Retina (tissue), 1 donor: ENCODE measurements at places on chromosomes 16 and 17.

DNA sequence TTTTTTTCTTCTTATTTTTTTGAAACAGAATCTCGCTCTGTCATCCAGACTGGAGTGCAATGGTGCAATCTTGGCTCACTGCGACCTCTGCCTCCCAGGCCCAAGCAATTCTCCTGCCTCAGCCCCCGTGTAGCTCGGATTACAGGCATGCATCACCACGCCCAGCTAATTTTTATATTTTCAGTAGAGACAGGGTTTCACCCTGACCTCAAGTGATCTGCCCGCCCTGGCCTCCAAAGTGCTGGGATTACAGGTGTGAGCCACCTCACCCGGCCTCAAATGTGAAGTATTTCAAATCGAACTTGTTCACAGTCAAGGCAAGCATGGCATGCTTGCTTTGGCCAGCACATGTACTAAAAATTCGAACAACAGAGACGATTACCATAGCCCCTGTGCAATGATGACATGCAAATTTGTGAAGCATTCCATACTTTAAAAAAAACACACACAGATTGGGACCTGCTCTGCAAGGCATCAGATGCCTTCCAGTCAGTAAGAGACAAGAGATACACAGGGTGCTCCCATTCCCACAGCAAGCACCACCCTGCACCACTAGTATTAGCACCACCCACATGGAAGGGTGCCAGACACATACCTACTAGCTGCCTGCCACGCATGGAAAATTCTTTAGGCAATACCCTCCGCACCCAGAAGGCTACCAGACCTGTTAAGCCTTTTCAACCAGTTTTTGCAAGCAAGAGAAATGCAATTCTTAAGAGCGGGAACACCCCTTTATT, 47.2 kb downstream of the ANKRD11 start:
- peak; percentile 45 for DNase-seq

- no peak for DNase-seq
Measured at GRCh38 chr17:77488531-77489238, 347.9 kb downstream of the SEC14L1 start.

DNA sequence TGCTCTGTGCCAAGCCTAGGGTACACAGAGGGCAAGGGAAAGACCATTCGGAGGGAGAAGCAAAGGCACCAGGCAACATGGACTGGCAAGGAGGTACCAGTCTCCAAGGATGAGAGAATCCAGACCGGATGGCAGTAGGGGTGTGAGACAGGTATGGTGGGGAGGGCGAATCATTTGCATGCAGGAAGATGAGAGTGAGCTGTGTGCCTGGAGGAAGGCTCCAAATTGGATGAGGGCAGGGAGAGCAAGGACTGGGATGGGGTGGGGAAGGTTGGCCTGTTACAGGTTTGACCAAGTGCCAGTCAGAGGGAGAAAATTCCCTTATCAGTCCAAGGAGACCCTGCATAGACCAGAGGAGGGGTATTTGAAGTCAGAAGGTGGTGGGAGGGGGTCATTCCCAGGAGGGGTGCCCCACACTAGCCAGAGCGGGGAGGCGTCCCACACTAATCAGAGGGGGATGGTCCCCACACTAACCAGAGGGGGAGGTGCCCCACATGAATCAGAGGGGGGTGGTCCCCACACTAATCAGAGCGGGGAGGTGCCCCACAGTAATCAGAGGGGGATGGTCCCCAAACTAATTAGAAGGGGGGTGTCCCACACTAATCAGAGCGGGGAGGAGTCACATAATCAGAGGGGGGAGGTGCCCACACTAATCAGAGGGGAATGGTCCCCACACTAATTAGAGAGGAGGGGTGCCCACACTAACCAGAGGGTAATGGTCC, 737 bp downstream of the CANT1 start:
- DNase-seq = no peak

GRCh38 chr16:25716186-25716585, 24.4 kb downstream of the HS3ST4 start:
- DNase-seq = no peak

DNA sequence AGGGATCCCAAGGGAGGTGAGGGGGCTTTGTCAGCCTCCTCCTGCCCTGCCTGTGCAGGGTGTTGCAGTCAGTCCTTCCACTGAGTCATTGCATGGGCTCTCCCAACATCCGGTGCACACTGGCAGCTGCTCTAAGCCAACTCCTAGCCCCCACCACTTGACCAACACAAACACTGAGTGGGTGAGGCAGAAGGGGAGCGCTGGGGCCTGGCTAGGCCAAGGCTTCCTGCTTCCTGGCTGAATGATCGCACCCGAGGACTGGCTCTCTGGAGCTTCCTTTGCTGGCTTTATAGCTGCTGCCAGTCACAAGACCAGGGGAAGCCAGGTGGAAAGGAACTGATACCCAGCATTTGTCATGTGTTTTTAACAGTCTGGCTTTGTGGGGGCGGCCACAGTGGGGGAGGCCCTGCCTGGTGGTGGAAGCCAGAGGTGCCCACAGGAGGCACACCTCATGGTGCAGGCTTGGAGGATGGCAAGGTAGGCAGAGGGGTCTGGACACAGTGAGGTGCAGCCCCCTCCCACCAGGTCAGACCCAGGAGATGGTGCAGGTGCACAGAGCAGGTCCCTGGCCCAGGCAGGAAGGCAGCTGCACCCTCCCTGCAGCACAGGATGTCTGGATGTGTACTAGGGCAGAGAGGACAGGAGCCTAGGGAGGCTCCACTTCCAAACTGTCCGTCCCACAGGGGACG, 6.8 kb downstream of the MPG start:
- no peak for DNase-seq

- DNase-seq = no peak
Measured at GRCh38 chr17:45949755-45950320, 49.2 kb upstream of the STH start.

- DNase-seq = no peak
Measured at GRCh38 chr17:68455901-68456338, 1.4 kb downstream of the WIPI1 start.

DNA sequence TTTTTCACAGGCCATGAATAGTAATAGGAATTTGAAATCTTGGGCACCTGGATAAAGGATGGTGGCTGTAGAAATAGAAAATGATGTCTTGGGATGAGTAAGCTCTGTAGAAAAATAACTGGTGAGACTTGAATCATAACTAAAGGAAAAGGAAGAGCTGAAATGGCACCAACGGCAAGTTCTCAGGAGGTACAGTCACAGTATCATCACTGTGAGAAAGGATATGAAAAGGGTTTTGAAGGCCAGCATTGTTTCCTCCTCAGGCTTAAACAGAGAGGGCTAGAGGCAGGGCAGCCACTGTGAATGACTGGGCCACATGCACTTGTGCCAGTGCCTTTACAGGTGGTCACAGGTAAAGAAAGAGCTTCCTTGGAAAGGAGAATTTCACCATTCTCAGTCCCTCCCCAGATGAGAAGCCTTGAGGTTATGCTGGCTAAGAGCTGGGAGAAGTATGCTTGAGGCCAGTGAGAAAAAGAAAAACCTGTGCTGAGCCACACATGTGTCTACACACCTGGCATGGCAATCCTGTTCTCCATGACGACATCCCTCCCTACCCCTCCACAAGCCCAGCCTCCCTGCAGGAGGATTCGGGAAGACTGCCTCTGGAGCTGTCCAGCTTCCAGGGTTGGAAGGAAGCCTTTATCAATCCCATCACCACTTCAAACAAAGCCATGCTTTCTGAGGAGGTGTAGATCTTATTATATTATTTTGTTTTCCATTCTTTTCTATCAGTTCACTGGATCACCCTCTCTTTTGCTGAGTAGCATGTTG, 3.8 kb upstream of the ANKFN1 start:
- DNase-seq = no peak

DNA sequence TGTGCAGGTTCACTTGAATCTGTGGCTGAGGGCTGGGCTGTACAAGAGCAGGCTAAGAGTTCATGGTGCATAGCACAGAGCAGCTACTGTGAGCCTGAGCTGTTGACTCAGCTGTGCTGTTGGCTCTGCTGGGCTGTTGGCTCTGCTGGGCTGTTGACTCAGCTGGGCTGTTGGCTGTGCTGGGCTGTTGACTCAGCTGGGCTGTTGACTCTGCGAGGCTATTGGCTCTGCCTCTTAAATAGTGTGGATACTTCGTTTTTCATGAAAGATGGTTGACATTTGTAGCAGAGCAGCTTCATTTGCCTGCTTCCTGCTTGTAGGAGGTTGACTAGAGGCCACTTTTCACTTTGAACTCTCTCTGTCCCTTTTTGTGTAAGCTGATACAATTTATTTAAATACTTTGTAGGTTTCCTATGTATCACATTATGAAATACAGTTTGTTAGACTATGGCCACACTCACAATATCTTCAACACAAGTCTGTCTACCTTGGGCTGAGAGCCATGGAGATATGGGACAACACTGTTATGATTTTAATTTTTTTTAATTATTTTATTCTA, 40.3 kb upstream of the CCNF start:
- DNase-seq = no peak

GRCh38 chr16:59993101-59993500, 1259.0 kb upstream of the GOT2 start:
- DNase-seq = no peak

DNA sequence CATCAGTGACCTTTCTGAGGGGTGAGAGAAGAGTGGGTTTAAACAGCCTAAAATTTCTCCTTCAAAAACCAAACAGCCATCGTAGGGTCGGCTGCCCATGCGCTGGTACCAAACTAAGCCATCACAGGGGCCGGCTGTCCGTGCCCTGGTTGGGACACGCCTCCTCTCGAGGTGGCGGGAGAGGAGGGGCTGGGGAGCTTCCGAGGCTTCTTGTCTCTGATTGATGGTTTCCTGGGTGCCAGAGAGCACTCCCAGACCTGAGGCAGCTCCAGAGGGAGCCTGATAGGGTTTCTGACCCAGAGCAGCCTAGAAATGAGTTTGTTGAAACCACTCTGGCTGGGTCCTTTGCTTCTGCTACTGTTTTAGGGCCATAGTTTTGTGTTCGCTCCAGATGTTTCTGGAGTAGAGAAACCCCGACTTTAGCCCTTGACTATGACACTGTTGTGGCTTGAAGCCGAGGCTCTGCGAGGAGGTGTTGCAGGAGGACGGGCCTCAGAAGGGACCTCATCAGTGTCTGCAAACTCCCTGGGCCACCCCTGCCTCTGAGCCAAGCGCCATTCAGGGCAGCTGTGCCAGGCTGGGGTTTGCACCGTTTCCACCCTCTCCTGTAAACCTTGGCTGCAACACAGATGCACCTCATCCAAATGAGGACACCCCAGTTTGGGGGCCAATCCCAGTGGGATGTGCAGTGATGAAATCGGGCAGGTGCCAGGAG, 6.2 kb downstream of the ZNF276 start:
- DNase-seq = no peak

GRCh38 chr17:73720187-73720834, 76.1 kb upstream of the SDK2 start:
- no peak for DNase-seq

- no peak for DNase-seq
Measured at GRCh38 chr16:57959804-57960203, 11.1 kb downstream of the CNGB1 start.

GRCh38 chr16:49010879-49011278, 270.8 kb downstream of the CBLN1 start:
- DNase-seq = no peak

GRCh38 chr16:68994324-68994723, 111.1 kb upstream of the HAS3 start:
- no peak for DNase-seq

GRCh38 chr17:57898487-57899311, 48.9 kb upstream of the MRPS23 start:
- DNase-seq = peak; percentile 89

DNA sequence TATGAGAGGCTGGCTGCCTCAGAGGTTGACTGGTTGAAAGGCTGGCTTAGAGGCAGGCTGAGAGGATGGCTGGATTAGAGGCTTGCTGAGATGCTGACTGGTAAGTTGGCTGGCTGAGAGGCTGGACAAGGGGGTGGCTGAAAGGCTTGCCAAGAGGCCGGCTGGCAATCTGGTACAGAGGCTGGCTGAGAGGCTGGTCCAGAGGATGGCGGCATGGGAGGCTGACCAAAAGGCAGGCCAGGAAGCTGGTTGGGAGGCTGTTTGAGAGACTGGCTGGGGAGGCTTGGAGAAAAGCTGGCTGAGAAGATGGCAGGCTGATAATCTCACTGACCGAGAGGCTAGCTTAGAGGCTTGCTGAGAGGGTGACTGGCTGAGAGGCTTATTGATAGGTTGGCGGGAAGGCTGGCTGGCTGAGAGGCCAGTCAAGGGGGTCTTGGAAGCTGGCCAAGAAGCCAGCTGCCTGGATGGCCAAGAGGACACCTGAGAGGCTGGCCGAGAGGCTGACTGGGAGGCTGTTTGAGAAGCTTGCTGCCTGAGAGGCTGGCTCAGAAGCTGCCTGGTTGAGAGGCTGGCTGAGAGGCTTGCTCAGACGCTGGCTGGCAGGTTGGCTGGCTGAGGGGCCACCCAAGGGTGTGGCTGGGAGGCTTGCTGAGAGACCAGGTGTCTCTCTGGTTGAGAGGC, 34.2 kb upstream of the ACSM2B start:
- DNase-seq = peak; percentile 18

GRCh38 chr17:9465210-9465921, 110.3 kb downstream of the STX8 start:
- DNase-seq = peak; percentile 16

- no peak for DNase-seq
Measured at GRCh38 chr17:81207610-81208581, 14.9 kb downstream of the CEP131 start.

DNA sequence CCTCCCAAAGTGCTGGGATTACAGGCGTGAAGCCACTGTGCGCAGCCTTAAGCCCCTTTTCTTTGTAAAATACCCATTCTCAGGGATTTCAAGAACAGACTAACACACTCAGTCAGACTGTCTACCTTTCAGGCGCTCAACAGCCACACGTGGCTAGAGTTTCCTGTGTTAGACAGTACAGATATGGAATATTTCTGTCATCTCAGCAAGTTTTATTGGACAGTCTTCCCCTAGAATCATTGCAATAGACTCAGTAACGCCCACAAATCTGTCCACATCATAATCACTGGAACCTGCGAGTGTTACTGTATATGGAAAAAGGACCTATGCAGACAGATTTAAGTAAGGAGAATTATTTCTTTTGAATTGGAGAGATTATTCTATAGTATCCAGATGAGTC, 160.5 kb downstream of the RBFOX1 start:
- DNase-seq = no peak

GRCh38 chr17:81960130-81960958, 643 bp downstream of the NOTUM start:
- DNase-seq = peak; percentile 46

DNA sequence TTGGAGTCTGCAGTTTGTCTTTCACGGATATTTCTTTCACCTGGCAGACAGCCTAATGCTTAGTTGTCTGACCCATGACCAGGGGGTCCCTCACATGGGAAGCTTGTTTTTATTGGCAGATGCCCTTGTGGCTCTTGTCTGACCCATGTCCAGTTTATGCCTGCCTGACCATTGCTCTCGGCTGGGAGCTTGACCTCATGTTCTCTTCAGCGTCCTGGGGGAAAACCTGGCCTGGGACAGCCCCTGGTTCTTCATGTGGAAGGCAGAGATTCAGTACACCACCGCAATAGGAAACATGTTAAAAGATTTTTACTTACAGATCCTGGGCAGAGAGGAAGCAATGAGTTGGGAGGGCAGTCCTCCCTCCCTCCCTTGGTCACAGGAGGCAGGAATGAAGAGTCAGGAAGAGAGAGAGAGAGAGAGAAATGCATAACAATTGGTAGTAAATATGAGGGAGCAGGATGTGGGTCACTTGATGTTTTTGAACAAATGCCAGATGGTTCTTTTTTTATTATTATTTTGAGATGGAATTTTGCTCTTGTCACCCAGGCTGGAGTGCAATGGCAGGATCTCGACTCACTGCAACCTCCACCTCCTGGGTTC, 302.7 kb upstream of the MYOCD start:
- no peak for DNase-seq

GRCh38 chr16:2447920-2448583, 11.9 kb upstream of the TEDC2 start:
- DNase-seq = no peak
